Activated CD4-positive, alpha-beta memory T cell treated with anti-CD3 and anti-CD28 coated beads for 36 hours (primary cell): ENCODE measurements at places on chromosomes 4 and X. TPM values are rescaled to one million over a fixed set of nuclear protein-coding genes. Genes with fewer than 3 reads are reported as not detected.
A peak's percentile ranks its signal among the peaks of the same experiment; 100 is the strongest.

DNA sequence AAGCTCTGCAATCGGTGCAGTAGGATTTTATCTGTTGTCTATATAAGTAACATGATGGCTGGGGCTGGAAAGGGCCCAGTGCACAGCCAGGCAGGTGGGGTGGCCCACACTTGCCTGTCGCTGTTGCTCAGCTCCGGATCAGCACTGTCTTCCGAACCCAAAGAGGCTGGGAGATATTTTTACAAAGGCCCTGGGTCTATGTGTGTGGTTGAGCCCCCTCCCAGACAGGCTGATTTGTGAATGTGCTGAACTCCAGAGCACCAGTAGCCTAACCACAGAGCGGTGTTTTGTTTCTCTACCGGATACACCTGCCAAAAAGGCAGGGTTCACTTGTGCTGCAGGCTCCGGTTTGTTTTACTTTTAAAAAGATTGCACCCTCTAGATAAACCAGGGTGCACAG, 33.5 kb upstream of the CHRNA9 start:
- DNase-seq, result peak; percentile 66

DNA sequence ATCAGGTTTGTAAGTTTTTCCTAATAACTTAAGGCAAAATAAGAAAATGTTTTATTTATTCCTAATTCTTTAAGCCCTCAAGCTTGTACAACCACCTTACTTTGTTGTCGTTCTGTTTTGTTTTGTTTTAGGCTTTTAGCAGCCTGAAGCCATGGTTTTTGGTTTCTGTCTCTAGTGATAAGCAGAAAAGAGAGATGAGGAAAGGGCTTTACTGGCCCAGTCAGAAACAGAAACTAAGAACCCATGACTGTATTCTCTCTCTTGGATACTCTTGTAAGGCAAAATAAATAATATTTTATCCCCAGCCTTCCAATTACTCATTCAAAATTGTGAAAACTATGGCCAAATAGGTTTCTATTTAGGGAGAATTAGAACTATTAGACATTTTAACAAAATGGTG, 29.4 kb downstream of the TBC1D19 start:
- DNase-seq, result no peak

DNA sequence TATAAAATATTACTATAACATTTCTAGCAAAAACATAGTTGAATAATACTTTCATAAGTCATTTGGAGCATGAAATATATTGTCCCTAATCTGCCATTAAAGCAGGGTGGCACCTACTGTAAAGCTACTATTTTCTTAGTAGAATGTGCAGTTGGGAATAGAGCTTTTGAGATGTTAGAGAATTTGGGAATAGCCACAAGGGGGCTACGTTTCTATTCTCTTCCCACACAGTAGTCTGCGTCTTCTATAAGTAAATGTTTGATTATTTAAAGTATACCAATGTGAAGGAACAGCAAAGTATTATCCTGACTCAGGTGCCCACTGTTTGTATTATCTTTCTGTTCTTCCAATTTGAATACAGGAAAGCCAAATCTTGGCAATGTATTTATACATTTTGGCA, 323.2 kb upstream of the GIMD1 start:
- no peak for DNase-seq

DNA sequence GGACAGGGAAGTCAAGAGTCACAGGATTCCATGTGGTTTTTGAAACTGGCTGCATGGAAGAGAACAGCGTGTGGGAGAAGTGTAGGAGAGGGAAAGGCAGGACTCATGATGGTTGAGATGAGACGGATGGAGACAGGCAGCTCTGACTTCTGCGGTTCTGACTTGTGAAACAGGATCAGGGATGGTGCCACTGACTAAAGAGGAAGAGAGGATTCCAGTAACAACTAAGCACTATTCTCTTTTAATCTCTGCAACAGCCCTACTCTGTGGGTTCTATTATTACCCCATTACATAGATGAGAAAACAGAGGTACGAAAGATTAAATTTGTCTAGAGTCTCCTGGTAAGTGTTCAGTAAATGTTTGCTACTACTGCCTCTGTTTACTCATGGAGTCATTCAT, 156.3 kb downstream of the CBR4 start:
- DNase-seq, result no peak

- DNase-seq, result no peak
These were observed at the start of gene ADGRL3 for GRCh38 chr4:61200187-61200915. Gene ADGRL3, plus strand, starts transcription at chr4:61200326.

POU3F4 gene
- not detected for total RNA-seq

PIN4 gene
- 7.8 TPM for total RNA-seq

AFM gene
- total RNA-seq, result not detected

ARHGAP4 gene
- total RNA-seq, result 160 TPM
